ENCODE measurements at places on chromosomes 5 and 9. TPM values are rescaled to one million over a fixed set of nuclear protein-coding genes. Genes with fewer than 3 reads are reported as not detected.

ECSCR gene
- not detected for total RNA-seq

MLANA gene
- not detected for total RNA-seq

FANCC gene
- total RNA-seq, result 11.0 TPM

FOXD4 gene
- total RNA-seq, result 0.82 TPM

ORM2 gene
- not detected for total RNA-seq

ABCA1 gene
- 4.5 TPM for total RNA-seq

GRM6 gene
- not detected for total RNA-seq

MEF2C gene
- 0.05 TPM for total RNA-seq

PAEP gene
- total RNA-seq, result 0.14 TPM

IL5 gene
- not detected for total RNA-seq

FBXL17 gene
- 6.2 TPM for total RNA-seq

LHX3 gene
- 0.09 TPM for total RNA-seq

TSLP gene
- not detected for total RNA-seq

OSMR gene
- total RNA-seq, result 72.5 TPM

SNCAIP gene
- total RNA-seq, result 0.03 TPM

CAMK4 gene
- total RNA-seq, result 0.11 TPM

MCTP1 gene
- 7.4 TPM for total RNA-seq

MAMDC2 gene
- total RNA-seq, result 0.29 TPM

ZNF782 gene
- total RNA-seq, result 1.8 TPM

FAM221B gene
- not detected for total RNA-seq

DBN1 gene
- total RNA-seq, result 82.0 TPM

SRD5A1 gene
- total RNA-seq, result 32.1 TPM

RPS14 gene
- 3,093 TPM for total RNA-seq

P4HA2 gene
- total RNA-seq, result 37.2 TPM

WDR38 gene
- total RNA-seq, result not detected

ENTREP1 gene
- 0.43 TPM for total RNA-seq

ZNF483 gene
- 0.92 TPM for total RNA-seq

FOXI1 gene
- total RNA-seq, result not detected

CCNJL gene
- total RNA-seq, result 13.6 TPM

TSC1 gene
- total RNA-seq, result 16.1 TPM

CDH6 gene
- 0.09 TPM for total RNA-seq

ADRA1B gene
- total RNA-seq, result 19.1 TPM

CDHR2 gene
- 0.13 TPM for total RNA-seq
